ENCODE measurements at places on chromosomes 4 and X. TPM values are rescaled to one million over a fixed set of nuclear protein-coding genes. Genes with fewer than 3 reads are reported as not detected.

- no peak for DNase-seq
Measured at GRCh38 chr4:8703857-8704495, 111.4 kb downstream of the CPZ start.

DNA sequence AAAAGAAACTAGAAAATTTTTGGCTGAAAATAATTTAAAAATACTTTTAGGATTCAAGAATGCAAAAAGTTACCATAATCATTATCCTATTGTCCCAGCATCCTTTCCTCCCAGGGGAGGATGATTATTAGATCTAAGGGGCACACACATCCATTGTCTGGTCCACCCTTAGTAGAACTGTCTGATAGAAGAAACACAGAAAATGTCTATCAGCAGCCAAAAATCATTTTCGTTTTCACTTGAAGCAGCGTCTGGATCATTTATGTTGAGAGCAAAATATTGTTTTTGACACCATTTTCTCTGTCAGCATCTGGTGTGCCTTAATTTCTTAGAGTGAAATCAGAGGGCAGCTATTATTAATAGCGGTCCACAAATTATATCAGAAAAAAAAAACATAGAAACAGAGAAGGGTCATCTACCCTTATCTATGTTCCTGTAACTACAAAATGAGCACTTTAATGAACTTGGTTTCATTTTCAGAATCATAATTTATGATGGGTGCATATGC lies 446.3 kb downstream of the TRAM1L1 start:
- no peak for DNase-seq

GRCh38 chr4:111989817-111990216 lies 155.4 kb upstream of the FAM241A start:
- no peak for DNase-seq

DNA sequence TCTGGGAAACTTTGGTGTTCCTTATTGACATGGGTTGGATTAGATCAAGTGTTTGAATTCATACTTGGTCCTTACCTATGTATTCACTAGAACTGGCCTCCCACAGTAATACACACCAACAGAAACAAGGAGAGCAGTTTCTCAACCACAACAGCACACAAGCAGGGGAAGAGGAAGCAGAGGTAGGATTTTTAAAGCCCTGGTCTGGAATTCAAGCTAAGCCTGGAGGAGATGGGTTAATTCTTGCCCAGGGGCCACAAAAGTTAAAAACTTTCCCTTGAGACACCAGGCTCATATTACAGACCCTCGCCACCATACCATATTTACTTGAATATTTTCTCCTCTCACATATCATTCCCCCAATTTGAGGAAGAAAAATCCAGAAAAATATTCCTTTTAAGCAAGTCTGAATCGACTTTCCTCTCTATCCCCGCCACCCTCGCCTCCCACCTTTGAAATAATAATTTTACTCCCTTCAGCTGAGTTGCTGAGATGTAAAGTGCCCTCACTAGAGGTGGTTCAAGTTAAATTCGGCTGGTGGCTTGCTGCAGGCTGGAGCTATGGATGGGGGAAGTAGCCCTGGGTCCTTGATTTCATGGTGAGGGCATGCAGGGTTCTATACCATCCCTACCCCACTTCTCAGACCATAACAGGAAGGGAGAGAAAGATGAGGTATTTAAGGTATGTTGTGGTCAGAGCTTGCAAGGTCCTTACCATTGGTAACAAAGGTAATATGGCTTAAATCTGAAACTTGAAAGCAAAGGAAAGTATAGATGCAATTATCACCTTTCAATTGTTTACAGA lies 440.2 kb downstream of the INPP4B start:
- no peak for DNase-seq

DNA sequence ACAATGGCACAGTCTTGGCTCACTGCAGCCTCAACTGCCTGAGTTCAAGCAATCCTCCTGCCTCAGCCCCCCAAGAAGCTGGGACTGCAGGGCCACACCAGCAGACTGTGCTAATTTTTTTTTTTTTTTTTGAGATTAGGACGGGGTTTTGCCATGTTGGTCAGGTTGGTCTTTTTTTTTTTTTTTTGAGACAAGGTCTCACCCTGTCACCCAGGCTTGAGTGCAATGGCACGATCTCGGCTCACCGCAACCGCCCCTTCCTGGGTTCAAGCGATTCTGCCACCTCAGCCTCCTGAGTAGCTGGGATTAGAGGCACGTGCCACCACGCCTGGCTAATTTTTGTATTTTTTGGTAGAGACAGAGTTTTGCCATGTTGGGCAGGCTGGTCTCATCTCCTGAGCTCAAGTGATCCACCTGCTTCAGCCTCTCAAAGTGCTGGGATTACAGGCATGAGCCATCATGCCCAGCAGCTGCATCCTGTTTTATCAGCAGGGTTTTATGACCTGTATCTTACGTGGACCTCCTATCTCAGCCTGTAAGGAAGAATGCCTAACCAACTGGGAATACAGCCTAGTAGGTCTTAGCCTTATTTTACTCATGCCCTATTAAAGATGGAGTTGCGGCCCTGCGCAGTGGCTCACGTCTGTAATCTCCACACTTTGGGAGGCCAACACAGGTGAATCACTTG lies 13.2 kb upstream of the MRPL1 start:
- no peak for DNase-seq

The TRPC3 gene
- total RNA-seq, result 0.06 TPM

All from epithelial cell of proximal tubule (primary cell).